ENCODE measurements at places on chromosomes 16 and 17. TPM values are rescaled to one million over a fixed set of nuclear protein-coding genes. Genes with fewer than 3 reads are reported as not detected.

Gene VMP1
- polyA plus RNA-seq, result 77.6 TPM

Gene UBE2Z
- polyA plus RNA-seq, result 105 TPM

Gene CES5A
- polyA plus RNA-seq, result not detected

Gene CBX2
- 20.9 TPM for polyA plus RNA-seq

Gene C17orf78
- 0.12 TPM for polyA plus RNA-seq

Gene WNT3
- polyA plus RNA-seq, result 2.0 TPM

DNA sequence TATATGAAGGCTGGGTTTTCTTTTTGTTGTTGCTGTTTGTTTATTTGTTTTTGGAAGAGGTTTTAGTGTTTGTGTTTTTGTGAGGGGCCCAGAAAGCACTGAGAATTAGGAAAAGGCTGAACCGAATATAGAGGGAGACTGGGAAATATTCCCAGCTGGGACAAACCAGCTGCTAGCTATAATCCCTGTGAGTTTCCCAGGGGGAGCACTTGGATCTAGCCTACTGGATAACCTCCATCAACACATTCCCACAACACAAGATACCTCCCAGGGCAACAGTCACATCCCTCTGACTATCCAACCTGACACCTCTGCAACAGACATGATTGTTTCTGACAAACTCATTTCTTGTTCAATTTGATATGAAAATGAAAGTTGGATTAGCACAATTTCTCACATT is 16.7 kb downstream of the CDH11 start:
- DNase-seq, result no peak

DNA sequence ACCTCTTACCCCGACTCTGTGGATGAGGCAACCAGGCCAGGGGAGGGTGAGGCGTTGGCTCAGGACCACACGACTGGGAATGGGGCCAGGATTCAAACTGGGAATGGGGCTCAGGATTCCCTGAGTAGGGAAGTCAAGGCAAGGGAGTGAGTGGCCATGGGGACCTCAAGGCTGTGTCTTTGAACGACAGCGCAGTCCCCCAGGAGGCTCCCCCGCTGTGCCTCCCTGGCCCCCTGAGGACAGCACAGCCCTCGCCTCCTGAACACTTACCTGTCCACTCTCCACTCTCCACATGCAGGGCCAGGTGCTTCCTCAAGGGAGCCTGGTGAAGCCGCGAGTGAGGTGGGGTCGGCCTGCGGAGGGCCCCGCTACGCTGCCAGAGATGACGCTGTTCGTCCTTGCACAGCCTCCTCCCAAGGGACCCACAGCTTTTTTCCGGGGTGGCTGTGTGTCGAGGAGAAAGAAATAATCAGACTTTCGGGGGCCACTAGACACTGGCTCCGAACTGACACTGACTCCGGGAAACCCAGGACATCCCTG is 6.9 kb downstream of the ZNF469 start:
- no peak for DNase-seq

DNA sequence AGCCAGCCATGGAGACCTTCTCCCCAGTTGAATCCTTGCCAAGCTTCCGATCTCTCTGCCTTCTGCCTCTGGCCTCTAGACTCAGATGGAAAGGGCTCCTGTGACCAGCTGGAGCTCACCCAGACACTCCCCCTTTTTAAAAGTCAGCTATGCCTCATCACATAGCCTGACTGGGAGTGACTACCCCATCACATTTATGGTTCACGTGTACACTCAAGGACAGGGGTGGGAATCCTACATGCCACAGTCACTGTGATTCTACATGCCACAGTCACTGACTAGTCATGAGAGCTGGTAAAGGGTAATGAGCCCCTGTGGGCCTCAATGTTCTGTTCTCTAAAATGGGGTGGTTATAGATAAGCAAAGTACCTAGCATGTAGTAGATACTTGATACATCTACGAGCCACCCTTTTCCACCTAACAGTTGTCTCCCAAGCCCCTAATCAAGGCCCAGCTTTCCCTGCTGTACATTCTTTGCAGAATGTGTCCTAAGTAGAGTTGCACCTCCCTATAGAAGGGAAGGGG is 85.1 kb downstream of the RGS9 start:
- no peak for DNase-seq

GRCh38 chr17:9522074-9522473 is 53.5 kb downstream of the STX8 start:
- no peak for DNase-seq

GRCh38 chr17:8063761-8064534 is 23.6 kb downstream of the ALOX12B start:
- no peak for DNase-seq

- no peak for DNase-seq
These were observed 1.7 kb downstream of the ADGRG5 start for GRCh38 chr16:57544124-57544653.
